G401 (cell line): ENCODE measurements at places on chromosomes 3 and 15. TPM values are rescaled to one million over a fixed set of nuclear protein-coding genes. Genes with fewer than 3 reads are reported as not detected.

The TMPRSS7 gene
- not detected in 2 replicates for total RNA-seq

The NEIL1 gene
- 2.3 and 9.1 TPM in 2 replicates for total RNA-seq

The SEMA6D gene
- not detected in 2 replicates for total RNA-seq

The MRPL46 gene
- total RNA-seq = 54.4 and 61.8 TPM in 2 replicates

The FBN1 gene
- total RNA-seq = 15.3 and 17.2 TPM in 2 replicates
